Activated CD4-positive, alpha-beta T cell treated with anti-CD3 and anti-CD28 coated beads, Interleukin-2, Interleukin-4, amounts not matched to agents 100 ng/mL and 50 ng/mL, durations not matched to agents 16 hours and 8 hours (primary cell): ENCODE measurements at places on chromosomes 13 and 19.

GRCh38 chr19:11798391-11799330, at the start of gene ZNF491:
Gene ZNF491, plus strand, starts transcription at chr19:11798523. Its CDS starts 7,431 bp downstream, at chr19:11805954.
- peak; percentile 61 for DNase-seq

DNA sequence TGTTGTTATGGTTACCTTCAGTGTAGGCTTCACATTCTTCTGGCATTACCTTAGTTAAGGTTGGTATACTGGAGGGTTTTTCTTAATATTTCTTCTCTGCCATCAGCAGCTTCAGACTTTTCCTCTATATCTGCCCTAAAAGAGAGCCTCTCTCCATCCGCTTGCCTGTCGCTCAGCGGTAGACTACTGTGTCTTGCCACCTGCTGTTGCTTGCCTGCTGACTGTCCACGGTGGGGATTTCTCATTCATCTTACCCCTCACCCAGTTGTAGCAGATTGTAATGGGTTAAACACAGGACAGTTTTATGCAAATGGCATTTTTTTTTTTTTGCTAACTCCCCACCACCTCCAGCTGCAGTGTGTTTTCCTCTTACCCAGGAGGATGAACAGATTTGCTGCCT, 577.2 kb downstream of the SLITRK5 start:
- no peak for DNase-seq

- DNase-seq: no peak
Measured at GRCh38 chr13:61052175-61052574, 363.5 kb downstream of the PCDH20 start.

- no peak for DNase-seq
Measured at GRCh38 chr13:48251611-48252081, 18.6 kb downstream of the ITM2B start.

GRCh38 chr19:28847468-28847867, 365.5 kb downstream of the UQCRFS1 start:
- DNase-seq: no peak
